ENCODE measurements at places on chromosomes 12 and 14. TPM values are rescaled to one million over a fixed set of nuclear protein-coding genes. Genes with fewer than 3 reads are reported as not detected.

The DPY19L2 gene
- 4.8 TPM for total RNA-seq

The HOXC6 gene
- total RNA-seq = 0.43 TPM

The SYCP3 gene
- total RNA-seq = 0.34 TPM

The CCDC91 gene
- 24.9 TPM for total RNA-seq

The RASSF9 gene
- total RNA-seq = 0.47 TPM

The CLEC9A gene
- total RNA-seq = not detected

The SLC6A12 gene
- not detected for total RNA-seq
